ENCODE measurements at places on chromosomes 1 and 21.

GRCh38 chr1:233261695-233262094, 33.8 kb downstream of the PCNX2 start:
- no peak for DNase-seq

DNA sequence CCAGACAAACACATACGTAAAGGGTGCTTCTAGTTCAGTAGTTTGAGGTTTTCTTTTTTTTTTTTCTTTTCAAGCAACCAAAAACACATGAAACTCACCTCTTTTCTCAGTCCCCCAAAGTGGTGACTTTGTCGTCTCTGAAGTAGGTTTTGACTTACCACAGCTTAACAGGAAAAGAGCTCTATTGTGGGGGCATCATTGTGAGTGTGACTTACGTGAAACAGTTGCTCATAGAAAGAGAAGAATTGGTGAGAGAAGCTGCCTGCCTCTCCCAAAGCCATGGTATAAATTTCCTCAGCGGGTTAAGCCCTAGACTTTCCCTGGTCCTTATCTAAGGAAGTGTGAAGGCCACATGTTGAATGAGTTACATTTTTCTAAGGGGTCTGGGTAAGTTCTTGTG, 11.9 kb downstream of the FASLG start:
- no peak for DNase-seq

- peak; percentile 74 for DNase-seq
Measured at GRCh38 chr1:17588048-17588871, 48.8 kb downstream of the ARHGEF10L start.

GRCh38 chr21:42820616-42821465, 58.5 kb downstream of the WDR4 start:
- no peak for DNase-seq

DNA sequence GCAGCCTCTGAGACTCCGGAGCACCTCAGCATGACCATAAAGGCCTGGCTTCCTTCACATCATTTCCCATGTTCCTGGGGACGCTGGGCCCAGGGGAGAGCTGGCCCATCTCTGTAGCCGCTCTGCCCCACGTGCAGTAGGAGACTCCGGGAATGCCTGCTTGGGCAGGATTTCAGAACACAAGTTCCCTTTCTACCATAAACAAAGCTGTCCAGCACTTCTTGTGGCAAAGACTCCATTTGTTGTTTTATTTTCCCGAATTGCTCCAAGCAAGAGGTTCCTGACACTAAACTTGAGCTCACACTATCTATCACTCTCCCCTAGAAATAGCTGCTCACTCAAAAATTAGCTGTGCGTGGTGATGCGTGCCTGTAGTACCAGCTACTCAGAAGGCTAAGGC, 21.9 kb downstream of the CHD5 start:
- DNase-seq, result no peak

- DNase-seq, result no peak
Measured at GRCh38 chr1:203166192-203166940, 9.3 kb downstream of the MYBPH start.

DNA sequence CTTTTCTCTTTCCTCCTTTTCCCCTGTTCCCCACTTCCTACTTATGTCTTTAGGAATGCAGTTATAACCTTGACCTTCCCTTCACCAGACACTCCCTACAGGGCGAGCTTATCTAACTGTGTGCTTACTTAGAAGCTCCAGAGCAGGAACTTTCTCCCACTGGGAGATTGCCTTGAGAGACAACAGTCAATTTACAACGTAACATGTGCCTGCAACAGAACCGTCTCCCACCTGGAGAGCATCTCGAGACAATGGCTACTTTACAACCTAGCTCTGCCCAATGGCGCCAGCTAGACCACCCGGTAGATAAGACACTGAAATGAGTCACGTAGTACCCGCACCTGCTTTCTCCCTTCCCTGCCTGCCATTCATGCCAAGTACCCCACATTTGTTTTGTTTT, 16.7 kb downstream of the HMGN1 start:
- DNase-seq, result no peak

DNA sequence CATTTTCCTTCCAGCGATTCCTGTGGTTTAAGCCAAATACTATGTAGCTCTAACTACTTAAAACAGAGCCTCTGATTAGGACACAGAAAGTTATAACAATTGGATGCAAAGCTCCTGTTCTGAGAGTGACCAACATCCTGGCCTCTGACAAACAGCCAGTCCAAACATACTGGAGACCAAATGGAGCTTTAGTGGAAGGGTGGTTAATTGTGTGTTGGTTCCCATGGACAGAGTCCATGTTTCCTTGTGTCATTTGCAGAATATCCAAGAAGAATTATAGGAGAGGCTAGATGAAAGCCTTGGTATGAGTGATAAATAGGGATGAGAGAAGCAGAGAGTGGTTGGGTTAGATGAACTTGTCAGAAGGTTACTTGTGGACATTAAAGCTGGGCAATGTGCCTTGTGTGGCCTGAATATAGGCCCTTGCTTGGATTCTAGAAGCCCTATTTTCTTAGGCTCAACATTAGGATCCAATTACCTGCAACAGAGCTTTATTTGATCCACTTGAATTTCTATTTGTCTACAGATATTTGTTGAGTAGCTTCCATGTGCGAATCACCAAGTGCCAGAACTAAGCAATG, 180.5 kb upstream of the GORAB start:
- DNase-seq, result no peak

DNA sequence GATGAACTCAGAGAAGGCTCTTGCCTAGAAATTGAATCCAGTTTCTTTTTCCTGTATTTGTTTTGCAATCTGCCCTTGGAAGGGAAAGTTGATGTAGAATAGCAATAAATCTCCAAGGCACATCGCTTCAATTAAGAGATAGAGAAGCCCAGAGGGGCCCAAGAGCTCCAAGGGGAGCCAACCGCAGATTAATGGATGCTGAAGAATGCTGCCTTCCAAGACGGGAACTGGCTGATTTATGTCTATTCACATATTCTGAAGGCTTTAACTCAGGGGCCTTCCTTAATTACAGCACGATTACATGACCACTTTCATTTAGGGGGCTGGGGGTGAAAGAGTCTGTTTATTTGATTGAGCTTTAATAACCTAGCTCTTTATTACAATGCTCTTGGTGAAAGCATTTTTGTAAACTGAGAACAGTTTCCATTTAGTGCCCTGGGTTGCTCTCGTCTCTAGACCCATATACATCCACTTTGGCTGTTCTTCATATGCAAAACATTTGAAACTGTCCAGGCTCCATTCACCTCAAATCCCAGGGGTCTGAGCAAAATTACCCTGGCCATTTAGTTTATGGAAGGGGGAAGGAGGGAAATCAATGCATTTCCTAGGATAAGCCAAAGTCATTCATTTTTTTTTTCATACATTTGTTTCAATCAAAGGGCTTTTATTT, 87.4 kb upstream of the CLDN14 start:
- DNase-seq, result no peak

- DNase-seq, result no peak
Measured at GRCh38 chr1:53398091-53398490, 61.1 kb upstream of the DMRTB1 start.

DNA sequence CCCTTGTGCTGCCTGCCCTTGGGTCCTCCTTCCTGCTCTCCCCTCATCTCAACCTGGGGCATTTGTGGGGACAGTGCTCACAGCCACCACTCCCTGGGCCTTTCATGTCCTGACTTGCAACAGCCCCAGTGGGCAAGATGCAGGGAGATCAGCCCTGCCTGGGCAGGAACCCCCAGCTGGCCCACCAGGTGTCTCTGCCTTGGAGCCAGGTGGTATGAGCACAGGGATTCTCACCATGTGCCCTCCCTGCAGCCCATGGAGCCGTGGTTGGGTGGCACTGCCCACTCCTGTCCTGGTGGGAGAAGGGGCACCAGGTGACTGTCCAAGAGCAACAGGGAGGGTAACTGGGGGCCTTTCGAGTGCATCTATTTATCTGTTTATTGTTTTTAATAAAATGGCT, 100.4 kb downstream of the AJAP1 start:
- no peak for DNase-seq

GRCh38 chr21:44969931-44970755, 30.3 kb downstream of the SLX9 start:
- peak; percentile 87 for DNase-seq

DNA sequence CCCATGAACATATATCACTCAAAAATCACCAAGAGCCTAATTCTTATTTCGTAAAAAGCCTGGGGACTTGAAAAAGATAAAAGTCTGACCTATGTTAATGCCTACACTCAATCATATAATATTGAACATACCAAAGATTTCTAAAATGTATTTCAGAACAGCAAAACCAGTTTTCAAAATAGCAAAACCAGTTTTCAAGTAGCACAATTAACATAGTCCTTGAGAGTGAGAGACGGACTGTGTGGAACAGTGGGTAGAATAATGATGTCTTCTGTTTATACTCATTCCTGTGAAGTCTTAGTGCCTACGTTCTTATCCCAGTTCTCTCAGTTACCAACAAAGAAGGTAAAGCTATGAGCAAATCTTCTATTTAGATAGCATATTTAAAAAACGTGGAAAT, 22.3 kb upstream of the RGS2 start:
- no peak for DNase-seq

DNA sequence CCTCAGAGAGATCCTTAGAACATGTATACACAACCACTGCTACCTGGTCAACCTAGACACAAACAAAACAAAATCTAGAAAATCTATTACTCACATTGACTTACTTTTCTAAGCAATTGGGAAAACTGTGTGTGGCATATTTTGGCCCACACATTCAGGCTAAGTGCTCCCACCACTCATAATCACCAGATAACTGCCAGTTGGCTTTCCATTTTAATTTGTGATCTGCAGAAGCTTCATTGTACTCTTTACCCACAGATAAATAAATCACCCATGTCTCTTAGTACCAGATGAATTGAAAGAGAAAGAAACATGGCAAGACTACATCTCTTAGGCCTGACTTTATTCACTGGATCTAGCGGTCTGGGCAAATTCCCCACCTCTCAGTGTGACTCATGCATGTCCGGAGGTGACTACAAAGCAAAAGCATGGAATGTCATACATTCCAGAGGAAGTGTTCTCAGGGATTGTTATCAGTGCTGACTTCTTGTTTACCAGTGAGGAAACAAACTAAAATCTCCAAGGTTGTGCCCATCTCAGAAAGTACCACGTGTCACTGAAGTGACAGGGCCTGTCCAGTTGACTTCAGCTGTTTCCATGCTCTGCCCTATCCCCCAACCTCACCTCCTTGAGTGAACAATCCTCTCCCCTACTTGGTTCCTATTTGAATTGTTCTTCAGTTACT, 52.4 kb upstream of the BCL10 start:
- peak; percentile 94 for DNase-seq

GRCh38 chr1:41315146-41315822, 46.0 kb upstream of the FOXO6 start:
- no peak for DNase-seq

- no peak for DNase-seq
Measured at GRCh38 chr1:228913626-228914414, 178.5 kb downstream of the RHOU start.

DNA sequence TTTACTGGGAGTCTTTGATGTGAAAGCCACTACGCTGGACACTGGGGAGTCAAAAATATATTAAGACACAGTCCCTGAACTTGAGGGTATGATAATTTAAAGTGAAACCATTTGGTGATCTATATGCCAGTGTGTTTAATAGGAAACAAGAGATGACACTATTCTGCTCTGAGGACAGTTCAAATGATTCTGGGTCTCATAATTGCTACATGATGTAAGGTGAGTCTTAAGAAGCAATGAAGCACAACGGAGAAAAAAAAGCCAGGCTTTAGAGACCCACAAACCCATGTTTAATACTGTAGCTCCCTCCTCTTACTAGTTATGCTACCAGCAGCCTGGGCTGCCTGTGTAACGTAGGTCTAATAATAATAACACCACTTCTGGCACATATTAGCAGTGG, 14.2 kb upstream of the LRRC8D start:
- DNase-seq, result no peak

- no peak for DNase-seq
Measured at GRCh38 chr1:29121936-29122681, 1.6 kb downstream of the TMEM200B start.

DNA sequence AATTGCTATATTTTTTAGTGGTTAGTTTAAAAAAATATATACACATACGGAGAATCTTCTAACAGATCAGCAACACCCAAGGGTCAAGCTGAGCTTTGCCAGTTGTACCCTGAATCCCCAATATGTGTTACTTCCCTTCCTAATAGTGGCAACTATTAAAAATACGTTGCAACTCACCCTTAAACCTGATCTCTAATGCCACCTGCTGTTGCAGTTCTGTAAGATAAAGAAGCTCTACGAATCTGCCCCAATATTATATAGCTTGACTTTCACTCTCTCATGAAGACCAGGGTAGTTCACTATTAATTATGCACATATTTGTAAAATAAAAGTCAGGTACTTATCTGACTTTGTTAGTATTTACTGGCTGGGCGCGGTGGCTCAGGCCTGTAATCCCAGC, 58.4 kb downstream of the ASH1L start:
- DNase-seq, result peak; percentile 19

All from SJSA1 (cell line).